ENCODE measurements at places on chromosomes 7 and 10.

DNA sequence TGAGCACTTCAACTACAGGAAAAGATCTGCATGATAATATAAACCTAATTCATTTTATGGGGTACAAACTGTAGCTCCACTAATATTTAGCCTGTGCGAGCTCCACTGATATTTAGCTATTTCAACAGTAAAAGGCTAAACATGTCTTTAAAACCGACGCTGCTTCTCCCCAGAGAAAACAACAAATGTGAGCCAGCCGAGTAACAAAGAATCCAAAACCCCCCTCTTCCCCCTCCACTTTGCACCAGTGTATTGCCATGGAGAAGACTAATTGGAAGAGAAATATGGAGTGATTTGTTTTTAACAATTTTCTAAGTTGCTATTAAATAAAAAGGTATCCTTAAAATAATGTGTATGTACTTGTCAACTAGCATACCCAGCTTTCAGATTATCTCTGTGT, 136.7 kb downstream of the GFRA1 start:
- no peak for DNase-seq

- DNase-seq = no peak
Observed at GRCh38 chr10:118330295-118331076, 11.6 kb downstream of the FAM204A start.

DNA sequence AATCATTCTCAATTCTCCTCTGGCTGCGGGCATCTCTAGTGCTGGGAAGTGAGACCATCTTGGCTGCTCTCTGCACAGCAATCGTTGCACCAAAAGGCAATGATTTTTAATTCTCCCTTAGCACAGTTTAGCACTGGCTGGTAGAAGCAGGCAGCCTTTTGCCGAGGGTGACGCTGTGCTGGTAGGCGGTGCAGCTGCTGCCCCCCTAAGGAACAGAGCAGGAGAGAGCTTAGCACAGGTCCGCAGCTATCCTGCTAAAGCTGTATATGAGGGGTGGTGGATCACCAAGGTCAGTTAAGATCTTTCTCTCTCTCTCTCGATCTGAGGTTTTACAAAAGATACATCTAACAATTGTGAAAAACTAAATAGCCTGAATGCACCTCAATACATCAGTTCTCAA, 390.1 kb downstream of the GATA3 start:
- DNase-seq = peak; percentile 23

DNA sequence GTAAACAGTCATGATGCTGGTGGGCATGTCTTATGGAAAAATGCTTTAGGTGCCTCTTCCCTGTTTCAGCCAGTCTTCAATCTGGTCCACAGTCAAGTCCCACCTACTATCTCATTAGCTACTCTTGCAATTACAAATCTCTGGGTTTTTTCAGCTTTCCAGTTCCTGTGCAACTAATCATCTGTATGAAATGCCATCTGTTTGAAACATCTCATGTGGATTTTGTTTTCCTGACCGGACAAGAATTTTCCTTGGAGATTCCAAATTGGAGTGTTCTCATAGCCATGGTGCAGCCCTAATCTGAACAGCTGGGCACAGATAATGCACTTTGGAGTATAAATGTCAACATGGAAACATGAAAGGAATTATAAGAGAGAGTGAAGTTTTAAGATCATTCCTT, 41.3 kb upstream of the CALN1 start:
- no peak for DNase-seq

DNA sequence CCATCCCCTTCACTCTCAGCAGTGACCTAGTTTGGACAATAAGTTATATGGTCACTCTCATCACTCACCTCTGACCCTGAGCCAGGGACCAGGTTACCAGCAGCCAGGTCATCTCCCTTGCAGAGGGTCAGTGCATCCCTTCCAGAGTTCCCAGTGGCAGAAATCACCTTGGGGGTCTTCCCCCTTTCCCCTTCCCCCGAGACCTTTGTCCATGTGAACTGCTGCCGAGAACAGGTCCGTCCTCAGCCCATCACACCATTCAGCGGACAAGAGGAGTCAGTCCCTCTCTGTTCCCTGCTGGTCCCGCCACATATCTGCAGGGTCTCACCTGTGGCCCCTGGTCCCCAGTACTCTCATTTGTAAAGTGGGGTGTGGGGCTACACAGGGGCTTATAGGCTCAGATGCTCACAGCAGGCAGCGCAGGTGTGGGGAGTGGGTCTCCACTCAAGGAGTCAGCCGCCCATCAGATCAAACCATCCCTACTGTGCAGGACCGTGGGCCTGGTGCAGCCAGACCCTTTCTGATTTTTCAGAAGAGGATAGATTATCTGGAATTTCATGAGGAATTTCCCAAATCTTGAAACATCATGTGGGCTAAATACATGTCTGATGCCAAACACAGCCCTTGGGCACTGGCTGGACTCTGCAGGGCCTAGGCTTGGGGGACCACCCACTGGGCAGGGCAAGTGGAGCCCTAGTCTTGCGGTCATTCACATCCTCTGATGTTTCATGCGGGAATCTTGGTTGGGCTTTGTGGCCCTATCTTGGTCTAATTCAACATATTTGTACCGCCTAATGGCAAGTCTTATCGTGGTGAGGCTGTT, 6.5 kb downstream of the DEPP1 start:
- DNase-seq = no peak

- DNase-seq = no peak
Observed at GRCh38 chr7:145902123-145902522, 214.5 kb upstream of the CNTNAP2 start.

DNA sequence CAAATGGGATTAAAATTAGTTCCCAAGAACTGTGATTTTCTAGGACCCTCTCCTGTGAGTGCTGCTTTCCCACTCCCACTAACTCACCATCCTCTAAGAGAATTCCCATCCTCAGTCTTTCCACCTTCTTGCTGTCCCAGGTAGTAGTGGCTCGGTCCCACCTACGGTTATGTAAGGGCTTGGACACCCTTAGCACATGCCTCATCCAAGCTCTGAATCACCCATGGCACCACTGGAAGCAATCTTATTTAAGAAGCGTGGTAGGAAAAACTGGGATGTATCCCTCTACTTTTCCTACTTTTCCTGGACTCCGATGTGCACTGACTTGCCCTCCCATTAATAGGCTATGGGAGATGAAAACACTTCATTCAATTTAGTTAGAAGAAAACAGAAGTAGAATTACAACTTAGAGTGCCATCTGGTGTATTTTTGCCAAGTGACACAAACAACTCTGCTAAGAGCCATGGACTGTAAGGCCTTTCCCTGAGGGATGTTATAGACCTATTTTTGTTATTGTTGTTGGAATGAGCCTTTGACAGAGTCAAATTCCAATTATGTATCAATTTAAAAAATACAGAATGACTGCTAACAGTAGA, 13.7 kb upstream of the ANKRD22 start:
- DNase-seq = no peak

DNA sequence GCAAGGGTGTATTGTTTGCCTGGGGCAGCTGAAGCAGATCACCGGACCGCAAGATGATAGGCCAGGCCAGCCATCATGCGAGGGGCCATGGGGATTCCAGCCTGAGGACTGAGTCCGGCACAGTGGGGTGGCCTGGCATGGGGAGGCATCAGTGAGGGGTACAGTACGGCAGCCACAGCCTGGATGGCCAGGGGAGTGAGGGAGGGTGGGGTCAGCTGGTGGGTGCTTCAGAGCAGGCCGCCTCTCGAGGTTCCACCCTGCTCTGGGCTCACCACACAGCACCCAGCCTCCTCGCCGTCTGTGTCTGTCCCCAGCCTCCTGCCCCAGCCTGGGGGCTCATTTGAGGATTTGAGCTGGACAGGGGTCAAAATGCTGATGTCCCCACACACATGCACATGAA, 508.5 kb upstream of the FOXK1 start:
- no peak for DNase-seq

GRCh38 chr7:98470485-98471240, 69.8 kb upstream of the BAIAP2L1 start:
- peak; percentile 4 for DNase-seq

DNA sequence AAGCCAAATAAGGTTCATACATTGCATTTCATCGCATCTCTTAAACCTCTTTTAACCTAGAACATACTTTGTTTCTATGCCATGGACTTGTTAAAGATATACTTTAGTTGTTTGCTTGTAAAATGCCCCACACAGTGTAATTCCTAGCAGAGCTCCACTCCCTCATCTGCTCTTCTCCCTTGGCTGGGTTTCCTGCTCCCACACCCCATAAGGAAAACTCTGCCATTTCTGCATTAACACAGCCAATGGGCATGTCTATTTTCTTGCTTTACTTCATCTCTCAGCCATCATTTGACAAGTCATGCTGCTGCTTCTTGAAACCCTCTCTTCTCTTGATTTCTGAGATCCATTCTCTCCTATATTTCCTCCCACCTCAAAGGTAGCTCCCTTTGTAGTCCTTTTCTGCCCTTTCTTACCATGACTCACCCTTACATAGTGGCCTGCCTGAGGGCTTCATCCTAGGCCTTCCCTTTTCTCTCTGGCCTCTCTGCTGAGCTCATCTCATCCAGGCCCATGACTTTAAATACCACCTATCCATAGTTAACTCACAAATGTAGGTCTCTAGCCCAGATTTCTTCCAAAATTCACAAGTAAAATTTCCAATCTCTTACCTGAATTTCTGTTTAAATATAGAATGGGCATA, 471.4 kb downstream of the ADRA2A start:
- no peak for DNase-seq

GRCh38 chr7:139889186-139889871, 60.3 kb downstream of the TBXAS1 start:
- DNase-seq = no peak

DNA sequence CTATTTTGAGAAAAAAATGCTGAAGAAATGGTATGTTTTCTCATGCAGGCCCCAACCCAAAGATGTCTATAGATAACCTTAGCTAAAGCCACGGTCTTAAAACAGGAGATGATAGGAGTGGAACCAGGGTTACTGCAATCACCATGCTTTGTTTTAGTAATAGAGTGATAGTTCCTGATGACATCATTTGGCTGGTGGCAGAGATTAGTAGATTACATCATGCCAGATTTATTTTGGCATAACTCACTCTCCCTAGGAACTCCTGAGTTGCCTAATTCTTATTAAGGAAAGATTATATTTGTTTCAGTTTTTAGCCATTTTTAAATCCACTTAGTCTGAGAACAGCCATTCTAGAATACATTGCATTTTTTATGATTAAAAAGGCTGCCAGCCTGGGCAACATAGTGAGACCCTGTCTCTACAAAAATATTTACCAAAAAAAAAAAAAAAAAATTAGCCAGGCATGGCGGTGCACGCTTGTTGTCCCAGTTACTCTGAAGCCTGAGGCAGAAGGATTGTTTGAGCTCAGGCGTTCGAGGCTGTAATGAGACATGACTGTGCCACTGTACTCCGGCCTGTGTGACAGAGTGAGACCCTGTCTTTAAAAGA, 17.8 kb downstream of the ENO4 start:
- DNase-seq = no peak

DNA sequence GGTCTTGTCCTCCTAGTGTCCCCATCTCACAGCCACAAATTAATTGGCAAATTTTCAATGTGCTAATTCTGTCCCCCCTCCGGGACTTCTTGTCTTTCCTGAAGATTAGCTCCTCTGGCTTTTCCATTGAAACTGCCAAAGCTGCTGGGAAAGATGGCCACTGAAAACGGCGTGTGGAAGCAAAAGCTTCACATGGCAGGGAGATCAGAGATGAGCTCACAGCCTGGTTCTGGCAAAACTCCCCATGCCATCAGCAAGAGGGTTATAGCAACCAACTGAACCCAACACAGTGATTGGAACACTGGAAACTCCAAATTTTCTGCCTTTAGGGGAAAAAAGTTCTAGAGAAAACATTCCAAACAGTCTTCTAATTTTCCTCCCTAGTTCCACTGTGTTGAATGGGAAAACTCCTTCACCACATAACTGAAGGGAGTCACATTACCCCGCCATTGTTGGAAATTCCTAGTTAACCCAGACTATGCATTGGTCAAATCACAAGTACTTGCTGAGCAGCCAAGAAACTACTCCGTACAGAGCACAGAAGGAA, 37.0 kb downstream of the NRAP start:
- no peak for DNase-seq

GRCh38 chr7:22125436-22125835, 179.7 kb upstream of the CDCA7L start:
- no peak for DNase-seq

DNA sequence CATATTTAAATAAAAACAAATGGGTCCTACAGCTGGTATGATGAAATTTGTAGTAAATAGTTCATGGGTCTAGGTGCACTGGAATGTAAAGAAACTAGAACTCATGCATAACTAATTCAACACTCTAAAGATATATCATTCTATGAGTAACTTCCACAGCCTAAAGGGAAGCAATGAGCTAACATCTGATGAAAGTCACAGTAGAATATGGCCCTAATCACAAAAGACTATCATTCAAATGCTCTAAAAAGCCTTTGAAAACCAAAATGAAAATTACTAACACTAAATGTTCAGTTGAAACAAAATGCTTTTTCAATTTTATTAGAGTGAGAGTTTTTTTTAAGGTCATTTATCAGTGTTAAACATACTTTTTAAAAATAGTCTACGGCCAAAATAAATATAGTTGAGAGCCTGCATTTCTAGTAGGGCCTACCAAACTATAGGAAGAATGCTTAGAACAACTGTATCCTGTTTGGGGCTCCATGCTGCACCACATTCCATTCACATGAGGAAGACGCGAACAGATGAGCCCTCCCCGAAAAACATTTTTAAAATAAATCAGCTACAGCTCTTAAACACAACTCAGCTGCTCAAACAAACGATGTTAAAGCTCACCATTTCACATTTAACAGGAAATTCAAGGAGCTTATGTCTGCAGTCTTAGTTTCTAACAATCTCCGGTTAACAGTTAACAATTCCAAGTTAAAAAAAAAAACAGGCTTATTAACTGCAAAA, 134.5 kb downstream of the NRBF2 start:
- DNase-seq = no peak

GRCh38 chr7:139567647-139568345, 44.3 kb downstream of the CLEC2L start:
- no peak for DNase-seq

DNA sequence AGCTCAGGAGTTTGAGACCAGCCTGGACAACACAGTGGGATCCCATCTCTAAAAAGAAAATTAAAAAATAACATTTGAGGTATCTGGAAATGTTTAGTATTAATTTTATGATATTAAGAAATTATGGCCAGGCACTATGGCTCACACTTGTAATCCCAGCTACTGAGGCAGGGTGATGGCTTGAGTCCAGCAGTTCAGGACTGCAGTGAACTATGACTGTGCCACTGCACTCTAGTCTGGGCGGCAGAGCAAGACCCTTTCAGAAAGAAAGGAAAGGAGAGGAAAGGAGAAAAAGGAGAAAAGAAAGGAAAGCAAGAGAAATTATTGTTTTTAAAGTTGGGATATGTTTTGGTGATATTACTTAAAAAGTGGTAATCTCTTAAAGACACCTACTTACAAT, 2.5 kb upstream of the CCDC186 start:
- DNase-seq = no peak

DNA sequence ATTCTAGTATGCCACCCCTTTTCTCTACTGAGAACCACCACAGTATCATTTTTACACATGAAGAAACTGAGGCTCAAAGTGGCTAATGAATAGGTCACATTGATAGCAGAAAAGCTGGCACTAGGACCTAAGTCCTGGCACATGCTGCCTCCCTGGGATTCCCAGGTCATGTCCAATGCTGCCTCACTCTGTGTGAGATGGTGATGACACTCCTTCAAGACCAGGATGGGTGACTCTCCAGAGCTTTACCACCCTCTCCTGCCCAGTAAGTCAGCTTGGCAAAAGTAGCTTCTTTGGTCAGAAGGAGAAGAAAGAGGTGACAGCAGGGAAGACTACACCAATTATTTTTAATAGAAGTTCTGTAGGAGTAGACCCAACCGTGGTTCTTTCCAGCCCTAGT, 13.3 kb upstream of the AKR1B10 start:
- no peak for DNase-seq

- DNase-seq = no peak
Observed at GRCh38 chr7:55101359-55101758, 82.5 kb downstream of the EGFR start.

GRCh38 chr7:80833289-80834268, 85.3 kb downstream of the SEMA3C start:
- DNase-seq = no peak
